ENCODE measurements at places on chromosomes 12 and 14. TPM values are rescaled to one million over a fixed set of nuclear protein-coding genes. Genes with fewer than 3 reads are reported as not detected.

Gene TMEM233
- not detected for polyA plus RNA-seq

Gene KRT6A
- 1.8 TPM for polyA plus RNA-seq

Gene NKX2-1
- polyA plus RNA-seq: not detected

Gene EMC9
- polyA plus RNA-seq: 28.2 TPM

Gene ADAM20
- polyA plus RNA-seq: 0.15 TPM

Gene CLEC7A
- polyA plus RNA-seq: 2.4 TPM

Gene SPTLC2
- polyA plus RNA-seq: 25.6 TPM

Data from muscle of arm (tissue), 14 donors.